ENCODE measurements at places on chromosomes 1 and 21. TPM values are rescaled to one million over a fixed set of nuclear protein-coding genes. Genes with fewer than 3 reads are reported as not detected.

The COL9A2 gene
- 1.3 TPM for total RNA-seq

The PRKAA2 gene
- 143 TPM for total RNA-seq

The HIVEP3 gene
- 3.7 TPM for total RNA-seq

The SYT6 gene
- total RNA-seq: 0.22 TPM

The CCDC185 gene
- not detected for total RNA-seq

The TUFT1 gene
- 4.3 TPM for total RNA-seq

The EFNA1 gene
- total RNA-seq: 30.2 TPM

The ADORA3 gene
- total RNA-seq: 0.51 TPM
